ENCODE measurements at places on chromosomes 12 and 14. TPM values are rescaled to one million over a fixed set of nuclear protein-coding genes. Genes with fewer than 3 reads are reported as not detected.

RDH12 gene
- not detected for total RNA-seq

DNA sequence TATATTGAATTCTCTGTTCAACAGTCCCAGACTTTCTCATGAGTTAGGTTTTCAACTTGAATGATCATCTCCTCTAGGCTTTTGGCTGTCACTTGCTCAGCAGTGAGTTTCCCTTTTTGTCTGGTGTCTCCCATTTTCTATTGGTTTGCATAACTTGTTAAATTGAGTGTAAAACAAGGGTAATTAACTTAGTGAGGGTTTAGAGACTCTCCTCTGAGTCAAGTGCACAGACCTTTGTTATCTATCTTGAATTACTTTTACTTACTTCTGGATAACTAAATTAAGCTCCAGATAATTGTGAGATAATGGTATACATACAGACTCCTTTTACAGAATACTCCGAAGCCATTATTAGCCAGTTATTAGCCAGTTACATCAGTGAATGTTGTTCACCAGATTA, 22.0 kb downstream of the MLXIP start:
- no peak for ATAC-seq

AMDHD1 gene
- total RNA-seq = 0.80 TPM

DNA sequence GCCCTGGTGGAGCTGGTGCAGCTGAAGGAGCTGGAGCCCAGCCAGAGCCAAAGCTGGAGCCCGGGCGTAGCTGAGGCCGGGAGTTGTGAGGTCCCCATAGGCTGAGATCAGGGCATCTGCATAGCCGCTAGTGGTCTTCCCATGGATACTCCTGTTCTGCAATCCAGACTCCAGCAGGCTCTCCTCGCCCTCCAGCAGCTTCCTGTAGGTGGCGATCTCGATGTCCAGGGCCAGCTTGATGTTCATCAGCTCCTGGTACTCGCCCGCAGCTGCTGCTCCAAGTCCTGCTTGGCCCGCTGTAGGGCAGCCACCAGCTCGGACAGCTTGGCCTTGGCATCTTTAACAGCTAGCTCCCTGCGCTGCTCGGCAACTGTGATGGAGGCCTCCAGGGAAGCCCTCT, 966.1 kb downstream of the FSCB start:
- ATAC-seq = no peak

- ATAC-seq = no peak
These were observed 208.6 kb downstream of the CALM1 start for GRCh38 chr14:90605430-90605829.

- no peak for ATAC-seq
These were observed 676 bp downstream of the SERPINA3 start for GRCh38 chr14:94612580-94613554.

- ATAC-seq = no peak
These were observed 2.4 kb upstream of the CSRNP2 start for GRCh38 chr12:51085757-51086156.

GRCh38 chr12:106776897-106777296, 2.4 kb downstream of the RIC8B start:
- ATAC-seq = no peak

DNA sequence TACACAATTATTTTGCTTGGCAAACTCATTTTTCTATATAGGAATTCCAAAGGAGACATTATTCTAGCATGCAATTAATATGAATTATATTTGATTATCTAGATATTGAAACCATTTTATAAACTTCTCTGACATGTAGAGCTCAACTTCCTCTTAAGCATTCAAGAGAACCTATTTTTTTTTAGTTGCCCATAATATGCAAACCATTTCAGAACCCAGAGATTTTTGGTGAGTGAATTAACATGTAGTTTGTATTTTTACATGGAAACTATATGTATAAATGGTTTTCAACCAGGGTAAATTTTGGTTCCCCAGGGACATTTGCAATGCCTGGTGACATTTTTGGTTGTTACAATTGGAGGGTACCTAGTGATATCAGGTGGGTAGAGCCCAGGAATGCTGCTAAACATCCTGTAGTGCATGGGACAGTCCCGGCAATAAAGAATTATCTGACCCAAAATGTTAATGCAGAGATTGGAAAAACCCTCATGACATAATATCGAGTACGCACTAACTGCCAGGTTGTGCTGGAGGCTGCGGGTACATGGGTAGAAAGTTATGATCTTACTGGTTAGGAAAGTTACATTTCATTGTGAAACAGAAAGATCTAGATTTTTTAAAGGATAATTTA, 338.9 kb upstream of the GARIN2 start:
- peak; percentile 38 for ATAC-seq

DYRK2 gene
- total RNA-seq = 16.6 TPM

DNA sequence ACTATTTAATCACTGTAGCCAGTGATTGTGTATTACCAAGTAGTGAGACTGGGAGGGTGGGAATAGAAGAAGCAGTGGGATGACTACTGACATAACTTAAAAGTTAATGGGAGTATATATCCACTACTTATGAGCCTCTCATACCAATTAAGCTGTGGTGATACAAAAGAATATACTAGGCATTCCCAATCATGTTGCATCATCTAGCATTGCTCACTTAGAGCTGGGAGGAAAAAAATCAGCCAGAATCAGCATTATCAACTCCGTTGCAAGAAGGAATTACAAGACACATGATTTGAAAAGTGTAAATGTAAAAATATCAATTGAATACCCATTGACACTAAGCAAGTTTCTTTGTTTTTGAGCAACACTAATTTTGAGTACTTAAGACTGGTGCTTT, 745 bp upstream of the PPP1R36 start:
- ATAC-seq = no peak

TMEM63C gene
- total RNA-seq = 0.64 TPM

RNASE3 gene
- not detected for total RNA-seq

- ATAC-seq = no peak
These were observed 79.9 kb downstream of the ERGIC2 start for GRCh38 chr12:29301114-29301513.

DNA sequence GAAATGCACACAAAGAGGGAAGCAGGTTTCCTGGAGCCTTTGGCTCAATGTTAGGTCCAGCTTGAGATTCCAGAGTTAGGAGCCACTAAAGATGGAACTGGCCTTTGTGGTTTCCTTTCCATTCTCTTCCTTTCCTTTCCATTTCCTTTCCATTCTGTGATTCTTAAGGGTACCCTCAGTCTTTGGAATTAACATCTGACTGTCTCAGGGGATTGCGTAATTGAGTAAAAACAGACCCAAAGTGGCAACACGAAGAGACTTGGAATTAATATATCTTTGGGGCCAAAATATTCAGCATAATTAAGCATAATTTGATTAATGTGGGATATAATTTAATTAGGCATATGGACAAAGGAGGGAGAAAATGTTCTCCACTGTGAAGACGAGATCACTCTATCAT, 205.6 kb downstream of the CRADD start:
- ATAC-seq = no peak

GRCh38 chr12:2136901-2137300, 84.1 kb downstream of the CACNA1C start:
- ATAC-seq = no peak

ISCA2 gene
- 28.5 TPM for total RNA-seq

IKBIP gene
- 28.6 TPM for total RNA-seq

- no peak for ATAC-seq
These were observed 906 bp downstream of the MARK3 start for GRCh38 chr14:103385929-103386712.

DNA sequence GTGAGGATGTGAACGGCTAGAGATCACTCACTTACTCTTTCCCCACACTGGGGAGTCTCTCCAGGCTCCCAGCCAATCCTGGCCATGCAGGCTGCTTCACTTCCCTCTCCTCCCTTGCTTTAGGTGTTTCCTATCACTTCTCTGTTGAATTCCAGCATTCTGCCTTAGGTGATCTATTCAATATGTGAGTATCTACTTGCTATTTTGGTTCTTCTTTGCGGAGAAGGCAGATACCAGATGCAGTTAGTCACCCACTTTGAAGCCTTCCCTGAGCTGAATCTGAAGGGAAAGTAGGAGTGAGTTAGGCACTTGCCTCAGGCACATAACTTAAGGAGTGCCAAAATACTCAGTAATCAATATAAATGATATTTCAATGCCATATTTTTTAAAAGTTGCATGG, 36.0 kb upstream of the FAR2 start:
- no peak for ATAC-seq

DNA sequence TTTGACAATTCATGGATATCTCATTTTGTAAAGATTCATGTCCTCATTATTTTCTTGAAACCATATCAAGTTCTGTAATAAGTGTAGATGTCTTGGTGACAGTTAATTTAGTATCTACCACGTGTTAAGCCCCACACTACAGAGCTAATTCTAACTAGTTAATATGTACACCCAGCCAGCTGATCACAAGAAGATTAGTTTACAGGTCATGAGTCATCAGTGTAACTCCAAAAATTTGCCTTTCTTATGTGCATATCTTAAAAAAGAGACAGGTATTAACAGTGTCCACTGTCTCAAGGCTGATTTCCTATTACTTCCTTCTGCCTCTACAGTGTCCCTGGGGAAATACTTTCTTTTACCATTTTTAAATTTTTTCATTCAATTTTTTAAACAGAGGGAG, 13.3 kb upstream of the YBX3 start:
- ATAC-seq = no peak

GRCh38 chr12:70948236-70948975, 27.9 kb upstream of the PTPRR start:
- no peak for ATAC-seq

DNA sequence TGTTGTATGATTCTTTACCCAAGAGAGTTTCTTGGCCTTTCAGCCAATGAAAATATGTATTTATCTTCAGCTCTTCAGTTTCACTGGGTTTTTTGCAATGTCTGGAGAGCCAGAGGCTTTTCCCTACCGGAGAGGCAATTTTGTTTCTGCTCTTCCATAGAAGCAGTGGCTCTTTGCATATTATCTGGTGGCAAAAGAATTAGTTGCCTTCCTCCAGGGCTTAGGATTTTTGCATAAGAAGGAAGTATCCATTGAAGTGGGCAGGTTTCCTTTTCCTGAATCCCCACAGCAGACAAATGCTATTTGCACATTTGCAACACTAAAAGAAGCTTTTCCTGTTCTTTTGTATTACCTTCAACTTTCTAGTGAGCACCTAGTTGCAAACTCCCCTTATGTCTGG, 75.2 kb downstream of the NTS start:
- no peak for ATAC-seq

DNA sequence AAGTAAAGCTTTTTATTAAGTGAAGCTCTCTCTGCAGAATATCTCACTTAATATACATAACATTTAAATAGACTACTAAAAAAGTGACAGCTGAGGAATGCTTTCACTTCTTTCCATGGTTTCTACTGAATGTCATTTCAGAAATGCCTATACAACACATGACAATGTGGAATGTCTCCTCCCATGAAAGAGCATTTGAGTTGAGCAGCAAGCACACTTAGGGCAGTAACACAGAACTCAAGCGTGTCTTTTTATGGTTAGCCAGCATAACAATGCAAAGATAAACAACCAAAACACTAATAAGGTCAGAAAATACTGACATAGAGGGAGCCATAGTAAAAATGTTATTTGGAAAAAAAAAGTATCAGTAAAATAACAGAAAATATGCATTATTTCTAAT, 9.4 kb downstream of the PPP1R12A start:
- ATAC-seq = no peak

DNA sequence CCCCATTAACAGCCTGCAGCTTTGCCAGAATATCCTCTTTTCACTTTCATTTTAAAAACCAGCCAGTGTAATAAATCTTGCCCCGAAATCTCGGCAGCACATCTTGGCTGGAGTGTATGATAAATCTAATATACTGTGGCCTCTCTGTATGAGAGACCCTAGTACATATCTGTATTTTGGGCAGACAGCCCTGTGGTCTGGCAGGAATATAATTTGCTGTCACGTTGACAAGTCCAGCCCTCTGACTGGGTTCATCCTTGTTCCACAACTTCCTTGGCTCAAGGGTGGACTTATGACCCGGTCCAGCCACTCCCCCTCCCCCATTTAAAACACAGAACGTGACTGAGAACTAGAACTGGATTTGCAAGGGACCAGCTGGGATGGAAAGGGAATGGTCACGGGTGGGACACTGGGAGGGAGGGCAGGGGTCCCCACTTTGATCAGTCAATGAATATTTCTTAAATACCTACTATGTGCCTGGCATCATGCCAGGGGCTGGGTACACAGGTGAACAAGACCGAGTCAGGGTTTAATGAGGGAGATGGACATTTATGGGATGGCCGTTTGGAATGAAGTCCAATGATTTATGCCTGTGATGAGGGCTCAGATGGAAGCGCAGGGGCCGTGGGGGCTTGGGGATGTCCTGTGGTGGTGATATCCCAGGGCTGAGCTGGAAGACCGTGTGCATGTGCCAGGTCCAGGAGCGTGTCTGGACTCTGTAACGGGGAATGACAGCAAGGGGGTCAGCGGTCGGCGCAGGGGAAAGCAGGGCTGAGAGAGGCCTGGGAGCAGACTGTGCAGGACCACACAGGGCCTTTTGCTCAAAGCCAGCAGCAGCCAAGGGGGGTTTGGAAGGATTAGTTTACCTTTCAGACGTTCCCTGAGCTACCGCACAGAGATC, 190.5 kb downstream of the PHETA1 start:
- ATAC-seq = no peak

DNA sequence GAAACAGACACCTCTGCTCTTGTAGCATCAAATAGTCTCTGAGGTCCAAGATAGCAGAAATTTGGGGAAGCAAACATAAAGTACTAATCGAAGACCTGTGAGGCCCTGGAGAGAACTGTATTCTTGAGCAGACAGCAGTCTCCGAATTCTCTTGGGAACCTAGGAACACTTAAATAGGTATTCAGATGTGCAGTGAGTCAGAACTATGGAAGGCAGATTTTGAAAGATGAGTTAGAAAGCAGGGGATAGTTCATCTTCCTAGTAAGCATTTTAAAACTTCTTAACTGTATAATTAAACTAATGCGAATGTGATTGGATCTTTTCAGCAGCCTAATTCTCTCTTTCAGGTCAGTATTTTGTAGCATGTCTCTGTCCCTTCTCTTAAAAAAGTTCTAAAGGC, 30.6 kb downstream of the NAA30 start:
- no peak for ATAC-seq

- no peak for ATAC-seq
These were observed 147.5 kb downstream of the SLC2A13 start for GRCh38 chr12:39958377-39958776.

FAM186B gene
- not detected for total RNA-seq
